ENCODE measurements at places on chromosomes 12 and 14. TPM values are rescaled to one million over a fixed set of nuclear protein-coding genes. Genes with fewer than 3 reads are reported as not detected.

- no peak for DNase-seq
These were observed 413.4 kb downstream of the BCL11B start for GRCh38 chr14:98858561-98858960.

GRCh38 chr12:12837025-12837812 lies 24.1 kb downstream of the DDX47 start:
- DNase-seq = peak; percentile 30

GRCh38 chr14:39145266-39145966 lies 24.7 kb downstream of the TRAPPC6B start:
- DNase-seq = no peak

The TEP1 gene
- 10.5 TPM for total RNA-seq

Data from left ventricle myocardium superior (tissue), 1 donor.